Posterior vena cava (tissue), 2 donors: ENCODE measurements at places on chromosomes 5 and 9. TPM values are rescaled to one million over a fixed set of nuclear protein-coding genes. Genes with fewer than 3 reads are reported as not detected.

GPR151 gene
- not detected for total RNA-seq

PRSS3 gene
- total RNA-seq: not detected

- DNase-seq: no peak
Measured at GRCh38 chr5:73896097-73896496, 270.1 kb downstream of the ARHGEF28 start.

DNA sequence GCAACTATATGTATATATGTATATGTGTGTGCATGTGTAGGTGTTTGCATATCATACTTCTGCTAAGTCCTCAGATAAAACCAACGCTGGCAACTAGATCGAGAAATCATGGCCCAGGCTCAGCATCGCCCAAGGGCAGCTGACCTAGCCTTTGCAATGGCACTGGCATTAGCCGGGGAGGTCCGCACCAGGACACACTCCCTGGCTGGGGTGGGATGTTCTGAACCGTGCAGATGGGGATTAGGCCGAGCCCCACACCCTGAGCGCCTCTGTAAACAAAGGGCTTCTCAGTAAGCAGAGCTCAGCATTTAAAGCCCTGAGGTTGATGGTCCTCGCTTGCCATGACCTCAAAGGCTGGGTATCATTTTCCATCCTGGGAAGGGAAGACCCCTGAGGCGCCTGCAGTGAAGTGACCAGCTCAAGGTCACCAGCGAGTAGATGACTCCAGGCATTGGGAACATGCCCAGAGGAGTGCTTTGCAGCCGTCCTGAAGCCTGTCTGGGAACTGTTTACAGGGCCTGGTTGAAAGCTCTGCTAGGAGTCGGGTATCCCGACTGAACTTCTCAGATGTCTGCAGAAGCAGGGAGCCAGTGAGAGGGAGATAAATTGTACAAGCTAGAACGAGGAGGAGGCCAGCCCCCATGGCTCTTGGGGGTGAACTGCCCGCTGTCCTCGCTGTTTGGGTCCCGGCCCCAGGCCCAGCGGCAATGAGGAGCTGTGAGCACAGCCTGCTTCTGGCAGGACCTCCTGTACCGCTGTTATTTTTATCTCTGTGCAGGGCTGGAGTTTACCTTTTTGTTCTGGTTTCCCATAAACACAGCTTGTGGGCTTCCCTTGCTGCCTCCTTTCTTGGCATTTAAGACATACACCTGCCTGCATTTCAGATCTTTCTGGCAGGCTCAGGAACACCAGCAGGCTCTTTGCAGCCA is 18.4 kb downstream of the GADD45G start:
- peak; percentile 23 for DNase-seq

DNA sequence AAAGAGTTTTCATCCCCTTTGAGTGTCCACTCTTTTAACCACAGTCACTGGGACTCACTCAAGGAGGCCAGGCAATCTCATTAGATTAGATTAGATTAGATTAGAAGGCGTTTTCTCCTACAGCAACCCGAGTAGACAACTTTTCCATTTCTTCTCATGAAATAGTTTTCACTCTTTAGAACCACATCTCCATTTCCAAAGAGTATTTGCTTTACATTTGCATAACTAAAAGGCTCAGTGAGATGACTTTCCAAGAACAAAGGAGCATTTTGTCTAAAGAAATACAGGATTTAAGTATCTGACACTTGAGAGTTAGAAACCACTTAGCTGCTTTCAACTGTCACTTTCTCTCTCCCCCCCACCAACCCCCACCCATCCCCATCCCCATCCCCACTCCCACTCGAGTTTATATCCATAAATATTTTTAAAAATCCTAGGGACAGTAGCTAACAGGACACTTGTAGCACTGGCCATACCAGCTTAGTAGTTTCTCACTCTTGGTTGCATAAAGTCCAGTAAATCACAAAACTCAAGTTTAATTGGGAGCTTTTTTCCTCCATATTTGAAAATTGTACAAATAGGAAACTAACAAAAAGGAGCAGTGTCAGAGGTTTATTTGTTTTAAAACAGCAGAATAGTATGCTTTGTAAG is 2202.9 kb upstream of the WWC1 start:
- DNase-seq: no peak

DNA sequence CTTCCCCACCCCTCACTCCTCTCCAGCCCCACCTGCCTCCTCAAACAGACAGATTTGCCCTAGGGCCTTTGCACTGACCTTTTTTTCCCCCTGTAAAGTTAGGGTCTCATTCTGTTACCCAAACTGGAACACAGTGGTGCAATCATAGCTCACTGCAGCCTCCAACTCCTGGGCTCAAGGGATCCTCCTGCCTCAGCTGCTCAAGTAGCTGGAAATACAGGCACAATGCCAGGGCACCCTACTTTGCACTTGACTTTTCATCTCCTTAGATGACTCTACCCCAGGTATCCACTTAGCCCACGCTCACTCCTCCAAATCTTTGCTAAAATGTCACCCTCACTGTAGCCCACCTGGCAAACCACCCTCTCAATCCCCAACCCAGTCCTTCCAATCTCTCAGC is 2.2 kb downstream of the DYNC2I2 start:
- DNase-seq: no peak

DNA sequence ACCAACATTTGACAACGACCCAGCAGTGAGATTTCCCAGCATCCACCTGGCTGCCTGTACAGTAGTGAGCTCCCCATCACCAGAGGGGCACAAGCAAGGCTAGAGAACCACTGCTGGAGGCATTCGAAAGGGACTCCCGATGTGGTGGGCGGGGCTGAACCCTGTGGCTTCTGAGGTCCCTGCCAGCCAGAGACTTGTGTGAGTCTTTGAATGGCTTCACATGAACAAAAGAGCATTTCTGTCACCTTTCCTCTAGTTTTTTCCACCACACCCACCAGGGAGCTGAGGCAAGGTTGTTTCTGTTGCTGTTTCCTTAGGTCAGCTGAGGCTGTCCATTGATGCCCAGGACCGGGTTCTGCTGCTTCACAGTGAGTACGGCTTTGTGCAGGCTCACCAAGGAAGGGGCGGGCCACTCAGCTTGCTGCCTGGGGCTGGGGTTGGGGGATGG is 15.7 kb downstream of the RGS3 start:
- DNase-seq: no peak
